CD4-positive, alpha-beta T cell treated with Interleukin-4 for 4 hours (primary cell): ENCODE measurements at places on chromosomes 16 and 17.

GRCh38 chr16:72195609-72196008, 23.7 kb upstream of the PMFBP1 start:
- DNase-seq: no peak

DNA sequence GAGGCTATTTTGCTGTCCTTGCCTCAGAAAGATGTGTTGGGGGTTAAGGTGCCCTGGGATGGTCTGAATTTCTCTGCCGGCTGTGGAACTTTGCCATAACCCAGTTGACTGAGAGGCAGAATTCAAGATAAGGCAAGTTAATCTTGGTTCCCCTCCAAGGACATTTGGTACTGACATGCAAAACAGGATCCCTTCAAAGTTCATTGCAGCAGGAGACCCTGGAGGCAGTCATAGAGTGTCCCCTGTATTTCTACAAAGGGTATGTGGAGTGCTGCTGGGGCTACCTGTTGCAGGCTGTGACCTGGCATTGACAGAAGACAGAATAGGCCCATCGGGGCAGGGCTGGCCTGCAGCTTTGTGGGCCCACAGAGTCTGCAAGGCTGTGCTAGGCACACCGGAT, 135.6 kb upstream of the IRX3 start:
- no peak for DNase-seq

DNA sequence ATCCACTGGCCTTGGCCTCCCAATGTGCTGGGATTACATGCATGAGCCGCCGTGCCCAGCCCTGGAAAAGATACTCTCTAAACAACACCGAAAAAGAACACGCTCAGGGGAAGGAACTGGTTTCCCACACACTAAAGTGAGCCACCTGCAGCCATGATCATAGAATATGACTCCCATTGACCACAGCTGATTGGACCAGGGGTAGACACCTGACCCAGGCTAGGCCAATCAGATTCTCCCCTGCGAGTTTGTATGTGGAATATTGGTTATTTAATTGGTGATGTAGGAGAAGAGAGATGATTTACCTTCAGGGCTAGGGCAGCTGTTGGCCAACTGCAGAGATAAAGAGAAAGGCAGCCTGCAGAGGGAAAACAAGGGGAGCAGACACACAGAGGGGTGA, 9.0 kb upstream of the GGA2 start:
- no peak for DNase-seq

GRCh38 chr17:76687298-76688164, 23.2 kb downstream of the MXRA7 start:
- no peak for DNase-seq
